ENCODE measurements at places on chromosomes 3 and 15. TPM values are rescaled to one million over a fixed set of nuclear protein-coding genes. Genes with fewer than 3 reads are reported as not detected.

DNA sequence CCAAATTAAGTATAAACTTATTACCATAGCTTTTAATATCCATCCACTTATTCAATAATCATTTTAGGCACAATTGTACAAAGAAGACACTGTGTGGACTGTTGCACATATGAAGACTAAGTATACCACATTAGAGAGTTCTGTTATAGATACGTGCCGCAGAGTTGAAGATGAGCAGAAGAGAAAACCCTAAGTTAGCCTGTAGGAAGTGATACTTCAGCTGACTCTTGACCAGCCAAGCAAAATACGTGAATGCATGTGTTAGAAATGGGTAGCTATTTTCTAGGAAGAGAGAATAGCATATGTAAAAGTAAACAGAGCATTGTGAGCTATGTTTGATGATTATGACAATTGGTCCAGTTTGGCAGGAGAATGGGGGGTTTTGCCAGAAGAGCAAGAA, 272.0 kb upstream of the ATP11B start:
- DNase-seq = no peak

GRCh38 chr3:72260588-72260910, 475.6 kb upstream of the PROK2 start:
- no peak for DNase-seq

The LRRC31 gene
- not detected for polyA plus RNA-seq

The FGD5 gene
- polyA plus RNA-seq = not detected

- DNase-seq = no peak
Measured at GRCh38 chr3:151999936-152000335, 126.5 kb downstream of the SUCNR1 start.

The NMB gene
- polyA plus RNA-seq = 4.3 TPM

GRCh38 chr15:29094711-29095110, 174.9 kb downstream of the NSMCE3 start:
- DNase-seq = no peak

The TNNC1 gene
- 1.7 TPM for polyA plus RNA-seq

DNA sequence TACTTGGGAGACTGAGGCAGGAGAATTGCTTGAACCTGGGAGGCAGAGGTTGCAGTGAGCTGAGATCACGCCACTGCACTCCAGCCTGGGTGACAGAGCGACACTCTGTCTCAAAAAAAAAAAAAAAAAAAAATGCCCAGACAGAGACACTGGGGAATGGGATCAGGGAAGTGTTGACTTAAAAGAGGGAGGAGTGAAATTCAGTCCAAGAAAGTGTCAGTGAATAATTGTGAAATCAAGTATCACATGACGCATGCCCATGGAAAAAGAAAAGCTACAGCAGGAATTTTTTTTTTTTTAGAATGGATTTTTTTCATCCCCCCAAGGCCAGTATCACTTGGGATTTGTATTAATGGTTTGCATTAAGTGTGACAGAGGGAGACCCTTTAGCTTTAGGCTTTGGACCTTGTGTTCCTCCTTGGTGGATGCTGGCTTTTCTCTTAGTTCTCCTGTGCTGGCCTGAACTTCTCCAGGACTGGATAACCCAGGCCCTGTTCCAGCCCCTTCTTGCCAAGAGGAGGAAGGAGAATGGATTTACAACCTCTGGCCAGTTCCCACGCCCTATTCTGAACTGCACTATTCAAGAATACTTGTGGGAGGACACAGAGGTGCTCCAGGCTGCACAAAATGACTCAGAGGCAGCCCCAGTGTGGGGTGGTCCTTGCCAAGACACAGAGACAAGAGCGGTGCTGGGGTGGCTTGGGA, 36.7 kb upstream of the ZNF774 start:
- peak; percentile 44 for DNase-seq

DNA sequence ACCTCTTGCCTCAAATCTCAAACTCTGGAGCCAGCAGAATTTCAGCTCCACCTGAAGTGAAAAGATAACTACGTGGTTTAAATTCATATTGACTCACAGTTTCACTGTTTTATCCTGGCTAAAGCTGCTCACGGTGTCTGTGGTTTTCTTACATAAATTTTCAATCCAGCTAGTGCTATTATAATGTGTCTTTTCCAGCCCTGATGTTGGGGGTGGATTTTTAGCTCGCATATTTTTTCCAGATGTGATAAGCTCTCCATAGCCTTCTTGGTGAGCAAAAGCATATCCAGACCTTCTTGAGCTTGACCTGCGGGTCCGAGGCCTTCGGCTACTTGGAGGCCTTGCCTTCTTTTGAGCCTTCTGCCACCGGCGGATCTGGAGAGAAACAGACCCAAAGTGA, 239.3 kb downstream of the DTWD1 start:
- peak; percentile 70 for DNase-seq

DNA sequence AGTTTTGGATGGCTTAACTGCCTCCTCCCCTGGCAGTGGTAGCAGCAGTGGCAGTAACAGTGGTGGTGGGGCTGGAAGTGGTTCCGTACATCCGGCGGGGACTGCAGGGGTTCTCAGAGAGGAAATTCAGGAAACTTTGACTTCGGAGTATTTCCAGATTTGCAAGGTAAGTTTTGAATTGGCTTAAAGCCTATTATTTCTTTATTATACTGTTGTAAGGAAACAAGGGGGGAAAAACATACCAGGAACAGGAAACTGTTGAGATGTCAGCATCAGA, 1.5 kb downstream of the STXBP5L start:
- no peak for DNase-seq

- peak; percentile 35 for DNase-seq
Measured at GRCh38 chr15:78457101-78457500, 19.1 kb downstream of the IREB2 start.

- no peak for DNase-seq
Measured at GRCh38 chr3:52321481-52321880, 5.4 kb downstream of the DNAH1 start.

The RAB43 gene
- polyA plus RNA-seq = 16.1 TPM

The LARP6 gene
- 108 TPM for polyA plus RNA-seq

DNA sequence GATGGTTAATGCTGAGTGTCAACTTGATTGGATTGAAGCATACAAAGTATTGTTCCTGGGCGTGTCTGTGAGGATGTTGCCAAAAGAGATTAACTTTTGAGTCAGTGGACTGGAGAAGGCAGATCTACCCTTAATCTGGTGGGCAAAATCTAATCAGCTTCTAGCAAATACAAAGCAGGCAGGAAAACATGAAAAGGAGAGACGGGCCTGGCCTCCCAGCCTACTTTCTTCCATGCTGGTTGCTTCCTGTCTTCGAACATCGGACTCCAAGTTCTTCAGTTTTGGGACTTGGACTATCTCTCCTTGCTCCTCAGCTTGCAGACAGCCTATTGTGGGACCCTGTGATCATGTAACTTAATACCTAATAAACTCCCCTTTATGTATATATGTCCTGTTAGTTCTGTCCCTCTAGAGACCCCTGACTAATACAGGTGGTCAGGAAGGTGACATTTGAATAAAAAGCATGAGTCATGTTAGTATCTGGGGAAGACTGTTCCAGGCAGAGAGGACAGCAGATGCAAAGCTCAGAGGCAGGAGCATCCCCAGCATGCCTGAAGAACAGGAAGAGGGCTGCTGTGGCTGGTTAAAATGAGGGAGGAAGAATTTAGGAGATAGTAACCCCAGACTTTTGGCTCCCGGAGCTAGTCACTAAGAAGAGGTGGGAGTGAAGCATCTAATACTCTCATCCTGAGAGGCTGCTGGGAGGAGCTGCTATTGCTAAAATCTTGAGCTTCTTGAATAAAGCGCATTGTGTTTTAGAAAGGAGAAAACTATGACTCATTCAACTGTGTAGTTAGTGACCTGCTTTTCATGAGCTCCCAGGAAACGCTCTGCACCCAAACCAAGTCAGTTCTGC, 207.4 kb upstream of the HES1 start:
- no peak for DNase-seq

The RETNLB gene
- not detected for polyA plus RNA-seq

DNA sequence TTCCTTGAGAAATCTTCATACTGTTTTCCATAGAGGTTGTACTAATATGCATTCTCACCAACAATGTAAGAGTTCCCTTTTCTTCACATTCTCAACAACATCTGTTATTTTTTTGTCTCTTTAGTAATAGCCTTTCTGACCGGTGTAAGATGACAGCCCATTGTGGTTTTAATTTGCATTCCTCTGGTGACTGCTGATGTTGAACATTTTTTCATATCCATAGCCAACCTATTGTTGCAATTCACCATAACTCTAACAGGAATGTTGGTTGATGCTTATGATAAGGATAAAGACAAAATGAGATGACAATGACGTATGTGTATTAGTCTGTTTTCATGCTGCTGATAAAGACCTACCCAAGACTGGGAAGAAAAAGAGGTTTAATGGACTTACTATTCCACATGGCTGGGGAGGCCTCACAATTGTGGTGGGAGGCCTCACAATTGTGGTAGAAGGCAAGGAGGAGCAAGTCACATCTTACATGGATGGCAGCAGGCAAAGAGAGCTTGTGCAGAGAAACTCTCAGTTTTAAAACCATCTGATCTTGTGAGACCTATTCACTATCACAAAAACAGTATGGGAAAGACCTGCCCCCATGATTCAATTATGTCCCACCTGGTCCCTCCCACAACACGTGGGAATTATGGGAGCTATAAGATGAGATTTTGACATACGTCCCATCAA, 37.6 kb upstream of the RHCG start:
- DNase-seq = no peak

DNA sequence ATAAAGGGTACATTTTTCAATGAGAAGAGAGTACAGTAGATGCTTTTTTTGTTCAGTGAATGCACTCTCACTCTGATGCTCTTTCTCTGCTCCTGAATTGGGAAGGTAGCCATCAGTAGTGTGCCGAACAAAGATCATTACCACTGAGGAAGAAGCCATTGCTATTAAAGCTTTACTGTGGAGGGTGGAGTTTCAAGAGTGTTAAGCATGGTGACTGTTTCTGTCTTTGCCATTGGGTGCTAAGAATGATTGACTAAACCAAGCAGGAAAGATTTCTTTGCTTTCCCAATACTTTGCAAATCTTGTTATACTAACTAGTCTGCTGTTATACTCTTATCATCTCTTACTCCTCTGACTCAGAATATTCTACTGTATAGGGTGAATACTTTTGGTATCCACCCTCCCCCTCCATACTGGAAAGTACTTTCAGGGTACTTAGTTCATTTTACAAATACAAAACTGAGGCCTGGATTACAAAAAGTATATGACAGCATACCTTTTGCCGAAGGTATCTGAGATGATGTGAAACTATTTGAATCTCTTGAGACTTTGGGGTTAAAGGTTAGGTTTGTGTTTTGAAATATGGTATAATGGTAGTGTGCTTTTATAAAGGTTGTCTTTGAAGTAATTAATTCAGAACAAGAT, 1.7 kb downstream of the RAB11A start:
- DNase-seq = no peak

GRCh38 chr15:88917760-88918159, 4.6 kb upstream of the MFGE8 start:
- no peak for DNase-seq

DNA sequence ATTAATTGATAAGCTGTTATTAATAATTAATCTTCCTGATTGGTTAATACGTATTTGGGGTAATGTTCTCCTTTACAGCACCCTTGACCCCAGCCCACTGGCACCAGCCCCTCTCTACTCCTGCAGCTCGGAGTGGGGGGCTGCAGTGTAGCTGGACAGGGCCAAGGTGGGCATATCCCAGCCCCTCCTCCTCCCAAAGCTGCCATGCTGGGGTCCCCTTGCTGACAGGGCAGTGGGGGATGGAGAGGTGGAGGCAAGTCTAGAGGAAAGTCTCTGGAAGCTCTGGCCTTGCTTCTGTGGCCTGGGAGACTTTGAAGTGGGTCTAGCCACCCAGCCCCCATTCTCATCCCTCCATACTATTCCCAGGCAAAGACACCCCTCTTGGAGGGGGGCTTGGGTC, 35.8 kb downstream of the HCN4 start:
- no peak for DNase-seq

The TGM4 gene
- not detected for polyA plus RNA-seq

The CBLB gene
- polyA plus RNA-seq = 19.3 TPM

DNA sequence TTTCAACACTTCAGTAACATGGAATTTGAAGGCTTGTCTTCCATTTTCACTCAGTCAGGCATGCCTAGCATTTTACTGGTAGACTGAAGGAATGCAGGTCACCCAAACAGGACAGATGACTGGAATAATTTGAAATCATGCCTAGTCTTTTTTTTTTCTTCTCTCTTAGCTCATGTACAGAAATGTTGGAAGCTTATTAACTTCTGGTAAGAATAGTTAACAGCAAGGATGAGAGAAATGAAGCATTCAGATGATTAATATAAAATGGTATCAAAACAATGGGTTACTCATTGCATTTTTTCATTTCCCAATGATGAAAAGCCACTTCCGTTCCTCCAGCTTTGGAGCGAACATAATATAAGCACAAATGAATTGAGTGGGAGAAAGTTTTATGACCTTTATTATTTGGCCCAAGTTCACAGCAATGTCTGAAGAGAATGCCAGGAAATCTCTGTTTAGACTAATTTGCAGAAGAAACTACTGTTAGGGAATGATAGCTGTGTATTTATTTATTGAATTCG, 431.6 kb upstream of the RASGRP1 start:
- peak; percentile 95 for DNase-seq

GRCh38 chr3:29745232-29745870, 464.5 kb downstream of the RBMS3 start:
- no peak for DNase-seq

The ADGRG7 gene
- polyA plus RNA-seq = not detected

- DNase-seq = peak; percentile 38
Measured at GRCh38 chr15:25933456-25934158, 70.5 kb upstream of the ATP10A start.

The PLIN1 gene
- 0.06 TPM for polyA plus RNA-seq

The TMC3 gene
- polyA plus RNA-seq = not detected

The CLCN2 gene
- 1.6 TPM for polyA plus RNA-seq

DNA sequence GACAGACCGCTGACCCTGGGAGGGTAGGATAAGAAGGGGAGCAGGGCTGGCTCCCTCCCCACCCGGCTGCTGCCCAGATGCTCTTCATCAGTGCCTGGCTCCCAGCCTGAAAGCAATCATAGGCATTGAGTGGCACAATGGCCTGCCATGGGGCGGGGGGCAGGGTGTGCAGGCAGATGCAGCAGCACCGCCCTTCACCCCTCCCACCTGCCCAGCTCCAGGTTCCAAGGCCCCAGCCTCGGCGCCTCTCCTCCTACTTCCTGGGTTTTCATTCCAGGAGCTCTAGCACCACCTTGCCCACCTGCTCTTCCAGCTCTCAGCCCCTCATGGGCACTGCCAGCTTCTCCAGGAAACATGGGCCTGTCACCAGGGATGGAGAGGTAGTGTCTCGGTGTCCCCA, 101.7 kb downstream of the MEGF11 start:
- DNase-seq = no peak

- no peak for DNase-seq
Measured at GRCh38 chr3:13888576-13888975, 8.7 kb upstream of the WNT7A start.

DNA sequence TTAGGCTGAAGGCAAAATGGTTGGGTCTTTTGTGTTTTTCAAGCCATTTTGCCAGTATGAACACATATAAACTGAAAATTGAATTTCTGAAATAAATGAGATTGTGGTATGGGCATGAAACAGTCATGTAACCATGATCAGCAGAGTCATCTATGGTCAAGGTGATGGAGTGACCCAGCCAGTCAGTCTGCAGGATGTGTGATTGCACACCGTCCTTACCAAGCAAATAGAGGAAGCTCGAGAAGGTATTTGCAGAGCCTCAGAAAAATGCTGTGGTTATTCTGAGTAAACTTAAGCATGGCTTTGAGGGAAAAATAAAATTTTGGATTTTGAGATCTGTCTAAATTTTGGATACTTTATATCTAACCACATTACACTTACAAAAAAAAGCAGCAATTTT, 95.9 kb upstream of the RNF7 start:
- no peak for DNase-seq

The ARNT2 gene
- polyA plus RNA-seq = 27.5 TPM

The ACTC1 gene
- 15.2 TPM for polyA plus RNA-seq

The PCOLCE2 gene
- polyA plus RNA-seq = 0.78 TPM

The PLCL2 gene
- polyA plus RNA-seq = 1.9 TPM

- DNase-seq = no peak
Measured at GRCh38 chr15:25093455-25094029, 138.8 kb downstream of the SNRPN start.

All from BJ (cell line).